Tibial nerve (tissue), 4 donors: ENCODE measurements at places on chromosomes 5 and 9. TPM values are rescaled to one million over a fixed set of nuclear protein-coding genes. Genes with fewer than 3 reads are reported as not detected.

- no peak overlapping the region for H3K27ac ChIP-seq
- no peaks in the 10 kb centered on the region for H3K36me3 ChIP-seq
- H3K4me1 ChIP-seq: no peaks in the 10 kb centered on the region
- no peaks in the 10 kb centered on the region for H3K27me3 ChIP-seq
- DNase-seq: no peak
- H3K4me3 ChIP-seq: no peak overlapping the region
Measured at GRCh38 chr9:5800969-5801738, 31.8 kb downstream of the ERMP1 start.

IL4 gene
- not detected for total RNA-seq

DNA sequence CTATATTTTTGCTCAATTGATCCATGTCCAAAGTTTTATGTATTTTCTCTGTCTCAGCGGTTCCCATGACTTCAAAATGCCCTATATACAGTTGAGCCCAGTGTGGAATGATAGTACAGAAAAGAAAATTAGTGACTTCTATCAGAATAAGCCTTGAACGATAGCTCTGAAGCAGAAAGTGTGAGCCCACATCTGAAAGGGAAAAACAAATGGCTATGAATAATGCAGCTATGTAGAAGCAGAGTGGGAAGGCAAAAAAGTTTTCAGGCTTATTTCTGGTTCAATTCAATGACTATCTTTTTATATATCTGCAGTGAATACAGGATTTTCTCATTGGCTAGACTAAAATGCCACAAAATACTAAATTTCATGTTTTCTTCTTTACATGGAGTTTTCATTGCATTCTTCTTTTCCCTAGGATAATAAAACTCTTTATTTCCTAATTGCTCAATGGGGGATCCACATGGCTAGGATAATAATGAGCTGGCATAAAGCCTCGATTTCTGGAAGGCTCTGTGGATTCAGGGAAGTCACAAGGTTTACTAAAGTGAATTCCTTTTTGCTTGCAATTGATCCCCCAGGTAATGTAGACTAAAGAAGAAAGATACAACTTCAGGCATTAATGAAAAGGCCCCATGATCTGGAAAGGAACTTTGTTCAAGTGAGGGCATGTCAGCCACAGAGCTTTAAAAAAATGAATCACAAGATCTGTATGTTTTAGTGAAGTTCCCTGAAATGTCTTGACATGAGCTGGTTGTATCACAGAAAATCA is 377.0 kb upstream of the RIOK2 start:
- no peaks in the 10 kb centered on the region for H3K27me3 ChIP-seq
- DNase-seq: no peak
- no peaks in the 10 kb centered on the region for H3K4me1 ChIP-seq
- no peak overlapping the region for H3K27ac ChIP-seq
- no peaks in the 10 kb centered on the region for H3K36me3 ChIP-seq

- H3K27me3 ChIP-seq: no peaks in the 10 kb centered on the region
- no peaks in the 10 kb centered on the region for H3K36me3 ChIP-seq
- no peaks in the 10 kb centered on the region for H3K4me1 ChIP-seq
- DNase-seq: no peak
- no peak within 1 kb of the TSS for H3K27ac ChIP-seq
Measured at GRCh38 chr9:109498195-109499092, at the start of gene PTPN3. Gene PTPN3 (minus strand): TSS chr9:109498307. CDS start chr9:109463434, 34,873 bp downstream.

DNA sequence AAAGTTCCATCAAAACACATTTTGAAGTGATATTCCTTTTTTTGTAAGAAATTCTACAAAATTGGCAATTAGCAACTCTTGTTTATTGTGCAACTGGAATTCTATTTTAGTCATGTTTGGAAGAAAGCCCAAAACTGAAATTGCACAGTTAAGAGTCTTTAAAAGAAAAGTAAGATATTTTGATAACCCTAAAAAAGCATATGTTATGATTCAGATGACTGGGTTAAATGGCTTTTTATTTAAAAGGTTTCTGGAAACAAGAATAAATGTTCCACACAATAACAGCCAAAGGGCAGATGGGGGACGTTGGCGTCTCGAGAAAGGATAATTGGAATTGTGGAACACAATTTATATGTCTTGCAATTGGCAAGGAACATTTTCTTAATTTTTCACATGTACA is 275.2 kb downstream of the CDH9 start:
- H3K4me1 ChIP-seq: no peaks in the 10 kb centered on the region
- no peak overlapping the region for H3K27ac ChIP-seq
- no peak for DNase-seq
- no peak overlapping the region for H3K4me3 ChIP-seq
- no peaks in the 10 kb centered on the region for H3K36me3 ChIP-seq

DNA sequence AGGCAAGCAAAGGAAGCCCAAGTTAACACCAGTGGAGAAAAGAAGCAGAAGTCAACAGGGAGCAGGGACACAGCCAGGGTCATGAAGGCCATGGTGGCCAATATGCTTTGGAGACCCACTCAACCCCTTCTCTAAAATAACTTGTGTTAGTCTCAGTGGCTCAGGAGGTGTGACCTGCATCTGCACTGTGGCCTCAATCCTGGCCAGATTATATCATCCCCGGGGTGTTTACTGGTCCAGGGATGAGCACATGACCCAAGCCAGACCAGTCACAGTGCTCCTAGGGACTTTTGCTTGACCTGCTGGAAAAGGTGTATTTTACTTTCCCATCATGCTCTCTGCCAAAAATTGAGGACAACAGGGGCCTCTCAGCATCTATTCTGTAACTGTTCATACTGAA is 105.2 kb downstream of the DPYSL3 start:
- no peaks in the 10 kb centered on the region for H3K36me3 ChIP-seq
- no peaks in the 10 kb centered on the region for H3K27me3 ChIP-seq
- H3K27ac ChIP-seq: peak overlapping the region; percentile 65
- H3K4me1 ChIP-seq: peaks cover 17% of the 10 kb centered on the region
- no peak for DNase-seq

GRCh38 chr9:1050125-1050895 is at the start of gene DMRT2:
Gene DMRT2 (plus strand): TSS chr9:1050357. CDS start chr9:1051614, 1,257 bp downstream.
- H3K4me3 ChIP-seq: no peak within 1 kb of the TSS
- H3K36me3 ChIP-seq: no peaks in the 10 kb centered on the region
- peaks cover 4% of the 10 kb centered on the region for H3K27me3 ChIP-seq
- peaks cover 11% of the 10 kb centered on the region for H3K4me1 ChIP-seq
- DNase-seq: peak; percentile 89
- H3K27ac ChIP-seq: no peak within 1 kb of the TSS

COL15A1 gene
- 34.3 TPM for total RNA-seq

CORO2A gene
- 1.9 TPM for total RNA-seq

IFNB1 gene
- not detected for total RNA-seq

RGS7BP gene
- 1.4 TPM for total RNA-seq

DNA sequence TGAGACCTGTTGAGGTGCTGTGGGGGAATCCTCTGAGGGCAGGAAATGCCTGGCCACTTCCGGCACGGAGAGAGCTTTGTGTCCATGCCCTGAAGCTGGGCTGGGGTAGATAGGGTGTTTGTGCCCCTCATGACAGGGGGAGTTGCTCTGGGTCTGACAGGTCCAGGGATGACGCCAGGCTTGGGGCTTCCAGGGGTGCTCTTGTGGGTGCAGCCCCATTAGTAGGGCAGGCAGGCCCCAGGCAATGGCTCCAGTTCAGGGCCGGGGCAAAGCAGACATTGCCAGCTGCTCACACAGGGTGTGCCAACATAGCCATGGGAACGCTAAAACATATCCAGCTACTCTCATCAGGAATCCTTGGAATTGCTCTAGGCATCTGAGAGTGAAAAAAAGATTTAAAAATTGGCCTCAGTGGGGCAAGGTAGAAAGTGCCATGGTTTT is 21.1 kb downstream of the PITX1 start:
- DNase-seq: no peak
- H3K27ac ChIP-seq: no peak overlapping the region
- H3K4me1 ChIP-seq: peaks cover 9% of the 10 kb centered on the region
- no peaks in the 10 kb centered on the region for H3K27me3 ChIP-seq
- H3K4me3 ChIP-seq: no peak overlapping the region

ZDHHC11 gene
- total RNA-seq: 1.1 TPM

DNA sequence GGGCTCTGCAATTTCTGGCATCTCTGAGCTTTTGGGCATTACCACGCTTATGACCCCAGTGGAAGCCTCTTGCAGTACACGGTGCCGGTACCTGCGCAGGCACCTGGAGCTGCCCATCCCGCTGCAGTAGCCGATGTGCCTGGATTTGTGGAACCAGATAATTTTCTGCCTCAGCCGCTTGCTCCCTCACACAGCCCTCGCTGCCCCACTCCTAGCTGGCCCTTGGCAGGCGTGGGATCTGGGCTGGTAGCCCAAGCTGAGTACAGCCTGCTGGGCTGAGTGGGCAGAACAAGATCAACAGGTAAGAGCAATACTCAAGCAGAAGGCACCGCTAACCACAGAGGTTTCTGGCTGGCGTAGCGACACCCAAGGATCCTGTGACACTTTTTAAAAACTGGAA is 1808.8 kb upstream of the ACO1 start:
- H3K27me3 ChIP-seq: no peaks in the 10 kb centered on the region
- no peak overlapping the region for H3K4me3 ChIP-seq
- H3K4me1 ChIP-seq: no peaks in the 10 kb centered on the region
- no peak overlapping the region for H3K27ac ChIP-seq
- no peak for DNase-seq

- H3K4me1 ChIP-seq: peaks cover 42% of the 10 kb centered on the region
- H3K36me3 ChIP-seq: no peaks in the 10 kb centered on the region
- H3K27ac ChIP-seq: no peak overlapping the region
- no peak overlapping the region for H3K4me3 ChIP-seq
- no peak for DNase-seq
Measured at GRCh38 chr5:179245031-179245430, 100.2 kb downstream of the ADAMTS2 start.

- no peak for DNase-seq
- H3K4me3 ChIP-seq: no peak overlapping the region
- no peaks in the 10 kb centered on the region for H3K36me3 ChIP-seq
- peaks cover 4% of the 10 kb centered on the region for H3K4me1 ChIP-seq
- no peaks in the 10 kb centered on the region for H3K27me3 ChIP-seq
- no peak overlapping the region for H3K27ac ChIP-seq
Measured at GRCh38 chr9:134229466-134230091, 65.2 kb upstream of the RNU6ATAC start.

DNA sequence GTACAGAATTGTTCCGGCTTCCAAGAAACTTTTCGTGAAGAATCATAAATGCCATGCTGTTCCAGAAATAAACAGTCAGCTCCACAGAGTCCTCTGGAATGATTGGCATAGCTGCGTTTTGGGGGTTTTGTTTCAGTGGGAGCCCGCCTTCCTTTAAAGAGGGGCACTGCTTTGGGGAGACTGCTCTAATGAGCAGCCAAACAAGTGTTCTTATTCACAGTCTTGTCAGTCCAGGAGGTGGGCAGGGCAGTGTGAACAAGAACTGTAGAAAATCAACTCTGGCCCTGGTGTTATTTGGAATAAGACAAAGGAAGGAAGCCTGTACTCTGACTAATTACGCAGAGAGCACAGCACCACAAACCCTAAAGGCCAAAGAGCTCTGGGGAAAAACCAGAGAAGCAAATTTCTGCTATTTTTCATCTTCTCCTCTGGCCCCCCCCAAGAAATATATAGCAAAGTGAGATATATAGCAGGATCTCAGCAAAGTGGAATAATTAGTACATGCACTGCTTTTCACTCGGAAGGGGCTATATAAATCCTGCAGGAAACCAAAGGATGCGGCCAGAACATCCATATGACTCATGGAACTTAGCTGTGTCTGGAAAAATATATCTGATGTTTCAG is 92.9 kb downstream of the GLDC start:
- H3K36me3 ChIP-seq: no peaks in the 10 kb centered on the region
- H3K27me3 ChIP-seq: no peaks in the 10 kb centered on the region
- no peaks in the 10 kb centered on the region for H3K4me1 ChIP-seq
- no peak overlapping the region for H3K4me3 ChIP-seq
- no peak for DNase-seq

RABGAP1 gene
- 83.1 TPM for total RNA-seq

CCNO gene
- total RNA-seq: not detected
